ENCODE measurements at places on chromosomes 2 and 18.

DNA sequence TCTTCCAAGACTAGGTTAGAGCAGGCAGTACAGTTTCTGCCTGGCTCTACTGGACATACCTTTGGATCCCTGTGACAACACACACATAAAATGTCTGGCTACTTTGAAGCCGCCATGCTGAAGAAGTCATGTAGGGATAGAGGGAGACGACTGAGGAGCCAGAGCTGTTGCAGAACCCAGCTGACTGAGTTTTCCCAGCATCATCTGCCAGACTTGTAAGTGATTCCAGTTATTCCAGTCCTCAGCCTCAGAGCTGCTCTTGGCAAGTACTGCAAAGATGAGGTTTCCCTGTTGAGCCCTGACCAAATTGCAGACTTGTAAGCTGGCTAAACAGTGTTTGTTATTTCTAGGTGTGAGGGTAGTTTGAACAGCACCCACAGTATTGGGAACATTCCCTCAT lies 31.5 kb upstream of the TSPYL6 start:
- no peak for DNase-seq

DNA sequence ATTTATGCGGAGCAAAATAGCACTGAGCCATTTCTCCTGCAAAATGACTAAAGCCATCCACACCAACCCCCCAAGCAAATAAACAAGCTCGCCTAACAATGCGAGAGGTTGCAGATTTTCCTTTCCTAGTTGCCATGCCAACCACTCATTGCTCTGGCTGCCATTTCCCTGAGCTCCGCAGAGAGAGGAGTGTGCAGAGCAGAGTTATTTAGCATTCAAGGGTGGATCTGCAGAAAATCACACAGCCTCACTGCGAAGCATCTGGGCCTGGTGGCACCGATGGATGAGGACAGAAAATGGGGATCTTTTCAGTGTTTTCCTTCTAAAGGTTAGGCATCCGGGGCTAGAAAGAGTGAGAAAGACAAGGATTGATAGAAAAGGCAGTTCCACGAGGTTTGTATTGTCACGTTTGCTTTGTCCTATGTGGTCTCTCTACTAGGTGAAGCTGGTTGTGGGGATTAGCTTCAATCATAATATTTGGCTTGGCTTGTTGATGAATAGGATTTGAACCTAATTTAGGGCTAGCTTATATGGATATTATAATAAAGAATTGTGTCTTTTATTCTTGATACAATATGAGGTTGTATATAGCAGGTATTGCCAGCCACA lies 110.2 kb upstream of the UNC80 start:
- no peak for DNase-seq

DNA sequence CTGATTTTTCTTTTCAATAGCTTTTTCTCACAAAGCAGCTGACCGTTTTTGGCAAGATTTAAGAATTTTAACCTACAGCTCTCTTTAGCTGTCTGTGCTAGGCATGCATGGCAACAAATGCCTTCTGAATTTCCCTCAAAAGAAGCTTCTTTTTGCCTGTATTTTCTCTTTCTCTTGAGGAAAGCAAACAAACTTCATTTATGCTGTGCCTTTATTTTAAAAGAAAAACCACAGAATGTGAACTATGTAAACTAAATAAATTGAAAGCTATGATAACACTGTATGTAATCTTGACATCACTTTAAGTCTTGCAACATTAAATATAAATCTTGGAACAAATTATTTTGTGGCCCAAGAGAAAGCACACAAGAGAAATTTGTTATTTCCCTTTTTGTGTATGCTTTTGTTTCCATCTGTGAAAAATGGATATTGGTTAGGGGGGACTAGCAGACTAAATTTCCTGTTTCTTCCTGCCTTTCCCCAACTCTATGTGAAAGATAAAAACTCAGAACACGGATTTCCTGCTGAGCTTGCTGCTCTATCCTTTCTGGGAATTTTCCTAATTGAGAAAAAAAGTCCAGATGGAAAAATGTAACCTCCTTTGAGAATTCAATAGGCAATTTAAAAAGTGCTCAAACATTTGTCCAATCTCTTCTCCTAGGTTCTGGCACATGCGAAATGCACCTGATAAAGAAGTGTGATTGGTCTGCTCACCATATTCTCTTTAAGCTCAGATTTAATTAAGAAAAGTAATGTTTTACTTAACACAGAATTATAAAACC lies 20.9 kb upstream of the TFPI start:
- no peak for DNase-seq

DNA sequence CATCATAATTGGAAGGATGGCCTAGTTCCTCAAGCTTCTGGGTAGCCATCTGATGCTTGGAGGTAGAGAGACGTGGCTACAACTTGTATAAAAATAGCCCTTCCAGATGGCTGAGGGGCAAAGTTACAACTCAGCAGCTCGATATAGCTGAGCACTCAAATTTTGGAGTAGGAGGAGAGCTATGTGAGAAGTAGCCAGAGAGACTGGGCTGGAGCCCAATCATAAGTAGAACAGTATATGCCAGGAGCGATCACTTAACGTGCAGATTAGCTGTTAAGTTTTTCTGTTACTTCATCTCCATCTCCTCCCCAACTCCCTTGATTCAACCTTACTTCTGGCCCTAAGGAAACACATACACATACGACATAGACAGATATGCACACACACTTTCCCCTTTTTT lies 28.8 kb downstream of the CNRIP1 start:
- no peak for DNase-seq

- no peak for DNase-seq
Observed at GRCh38 chr2:213089438-213089837, 62.0 kb downstream of the IKZF2 start.

DNA sequence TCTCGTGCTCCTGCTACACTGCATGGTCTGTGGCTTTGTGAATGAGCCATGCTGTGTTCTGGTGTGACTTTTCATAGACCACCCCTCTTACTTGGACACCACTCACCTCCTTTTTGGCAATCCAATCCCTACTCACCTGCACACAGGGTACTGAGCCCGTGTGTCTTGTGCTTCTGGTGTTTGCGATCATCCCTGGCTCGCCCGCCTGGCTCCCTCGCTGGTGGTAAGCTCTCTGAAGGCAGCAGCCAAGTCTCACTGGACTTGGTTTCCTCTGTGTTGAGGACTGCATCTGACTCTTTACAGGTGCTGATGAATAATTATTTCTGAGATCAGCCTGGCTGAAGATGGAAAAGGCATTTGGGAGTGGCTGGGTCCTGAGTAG lies 276.8 kb downstream of the TSN start:
- no peak for DNase-seq

- DNase-seq = no peak
Observed at GRCh38 chr18:43267818-43268217, 9.5 kb downstream of the SYT4 start.

DNA sequence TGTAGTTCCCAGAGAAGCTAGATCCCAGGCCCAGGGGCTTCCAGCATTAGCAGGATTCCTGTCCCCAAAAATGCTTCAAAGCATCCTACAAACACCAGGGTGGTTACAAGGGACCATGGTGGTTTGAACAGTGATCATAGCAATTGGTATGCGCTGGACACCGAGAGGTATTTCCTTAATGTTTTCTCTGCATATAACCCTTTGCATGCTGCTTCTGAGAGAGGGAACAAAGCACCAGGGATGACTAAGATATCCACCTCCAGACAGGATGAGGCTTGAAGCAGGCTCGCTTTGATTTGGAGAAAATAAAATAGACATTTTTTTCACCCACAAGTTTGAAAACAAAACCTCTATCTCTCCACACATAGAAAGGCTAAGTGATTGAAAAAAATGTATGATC lies 50.5 kb upstream of the TSPYL6 start:
- no peak for DNase-seq
